CD4-positive, alpha-beta T cell treated with Interleukin-1 beta for 1 hour (primary cell): ENCODE measurements at places on chromosomes 13 and 19.

GRCh38 chr19:41588497-41589209, 12.7 kb downstream of the CEACAM21 start:
- DNase-seq: no peak

DNA sequence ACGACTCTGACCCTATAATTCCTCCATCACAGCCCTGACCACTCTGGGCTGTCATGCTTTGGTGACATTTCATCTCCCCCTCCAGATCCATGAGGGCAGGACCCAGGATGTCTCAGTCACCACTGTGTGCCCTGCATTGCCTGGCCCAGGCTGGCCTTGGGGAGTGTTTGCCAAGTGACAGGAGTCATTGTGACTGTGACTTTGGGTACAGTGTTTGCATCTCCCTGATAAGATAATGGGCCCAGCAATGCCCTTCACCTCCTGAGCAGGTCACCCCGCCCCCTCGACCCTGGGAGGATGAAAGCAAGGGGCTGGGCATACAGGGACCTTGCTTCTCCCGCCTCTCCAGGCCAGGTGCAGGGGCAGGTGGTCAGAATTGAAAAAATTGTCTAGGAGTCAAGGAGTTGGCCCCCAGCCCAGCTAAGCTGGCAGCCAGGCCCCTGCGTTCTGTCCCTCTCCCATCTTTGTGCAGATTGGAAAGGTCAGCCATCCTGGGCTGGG, 5.9 kb upstream of the ATP4A start:
- no peak for DNase-seq

DNA sequence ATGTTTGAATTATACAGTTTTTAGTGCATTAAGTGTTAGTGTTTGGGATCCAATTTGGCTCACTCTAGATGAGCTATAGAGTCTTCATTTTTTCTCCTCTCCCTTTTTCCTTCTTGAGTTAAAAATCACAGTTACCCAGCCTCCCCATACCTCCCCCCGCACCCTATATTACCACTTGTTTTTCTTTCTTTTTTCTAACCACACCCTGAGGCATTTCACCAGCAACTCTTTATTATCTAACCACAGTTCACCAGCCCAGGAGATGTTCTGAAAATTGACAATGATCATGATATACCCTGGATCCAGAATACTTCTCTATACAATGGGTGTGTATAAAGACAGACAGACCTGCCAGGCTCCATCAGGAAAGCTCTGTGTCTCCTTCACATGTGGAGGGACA, 86.5 kb upstream of the UBL3 start:
- DNase-seq: no peak

- DNase-seq: no peak
These were observed 258.8 kb downstream of the NHLRC3 start for GRCh38 chr13:39297023-39297422.

DNA sequence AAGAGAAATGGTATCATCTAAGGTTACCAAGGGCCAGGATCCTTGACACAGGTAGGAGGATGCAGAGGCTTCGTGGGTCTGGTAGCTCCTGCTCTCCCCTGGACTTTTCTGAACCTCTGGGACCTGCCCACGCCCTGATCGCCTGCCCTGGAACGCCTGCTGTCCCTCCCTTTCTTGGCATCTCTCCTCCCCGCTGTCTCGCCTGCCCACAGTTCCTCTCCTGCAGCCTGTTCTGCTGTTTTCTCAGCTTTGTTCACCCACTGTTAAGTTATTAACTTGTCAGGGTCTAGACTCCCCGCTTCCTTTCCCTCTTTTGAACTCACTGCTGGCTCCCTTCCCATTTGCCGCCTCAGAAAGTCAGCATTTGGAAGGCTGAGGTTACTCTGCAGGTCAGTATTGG, 19.8 kb downstream of the SERP2 start:
- DNase-seq: no peak

DNA sequence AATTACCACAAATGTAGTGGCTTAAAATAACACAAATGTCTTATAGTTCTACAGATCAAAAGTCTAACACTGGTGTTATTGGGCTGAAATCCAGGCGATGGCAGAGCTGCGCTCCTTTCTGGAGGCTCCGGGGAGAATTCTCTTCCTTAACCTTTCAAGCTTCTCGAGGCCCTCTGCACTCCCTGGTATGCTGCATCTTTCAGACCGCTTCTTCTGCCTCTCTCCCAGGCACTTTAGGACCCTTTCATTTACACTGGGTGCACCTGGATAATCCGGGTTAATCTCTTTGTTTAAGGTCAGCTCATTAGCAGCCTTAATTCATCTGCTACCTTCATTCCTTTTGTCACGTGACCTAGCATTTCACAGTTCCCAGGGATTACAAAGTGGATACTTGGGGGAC, 211.3 kb upstream of the RFC3 start:
- no peak for DNase-seq

DNA sequence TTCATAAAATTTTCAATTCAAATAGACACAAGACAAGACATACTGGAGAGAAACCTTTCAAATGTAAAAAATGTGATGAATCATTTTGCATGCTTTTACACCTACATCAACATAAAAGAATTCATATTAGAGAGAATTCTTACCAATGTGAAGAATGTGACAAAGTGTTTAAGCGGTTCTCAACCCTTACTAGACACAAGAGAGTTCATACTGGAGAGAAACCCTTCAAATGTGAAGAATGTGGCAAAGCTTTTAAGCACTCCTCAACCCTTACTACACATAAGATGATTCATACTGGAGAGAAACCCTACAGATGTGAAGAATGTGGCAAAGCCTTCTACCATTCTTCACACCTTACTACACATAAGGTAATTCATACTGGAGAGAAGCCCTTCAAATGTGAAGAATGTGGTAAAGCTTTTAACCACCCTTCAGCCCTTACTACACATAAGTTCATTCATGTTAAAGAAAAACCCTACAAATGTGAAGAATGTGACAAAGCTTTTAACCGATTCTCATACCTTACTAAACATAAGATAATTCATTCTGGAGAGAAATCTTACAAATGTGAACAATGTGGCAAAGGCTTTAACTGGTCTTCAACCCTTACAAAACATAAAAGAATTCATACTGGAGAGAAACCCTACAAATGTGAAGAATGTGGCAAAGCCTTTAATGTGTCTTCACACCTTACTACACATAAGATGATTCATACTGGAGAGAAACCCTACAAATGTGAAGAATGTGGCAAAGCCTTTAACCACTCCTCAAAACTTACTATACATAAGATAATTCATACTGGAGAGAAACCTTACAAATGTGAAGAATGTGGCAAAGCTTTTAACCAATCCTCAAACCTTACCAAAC, 24.6 kb upstream of the ZNF431 start:
- no peak for DNase-seq

GRCh38 chr13:108368250-108368905, 98.9 kb downstream of the TNFSF13B start:
- DNase-seq: no peak

GRCh38 chr13:62910541-62911060, 1495.0 kb upstream of the PCDH20 start:
- no peak for DNase-seq

- DNase-seq: no peak
These were observed 36.7 kb downstream of the CUL4A start for GRCh38 chr13:113245849-113246796.

DNA sequence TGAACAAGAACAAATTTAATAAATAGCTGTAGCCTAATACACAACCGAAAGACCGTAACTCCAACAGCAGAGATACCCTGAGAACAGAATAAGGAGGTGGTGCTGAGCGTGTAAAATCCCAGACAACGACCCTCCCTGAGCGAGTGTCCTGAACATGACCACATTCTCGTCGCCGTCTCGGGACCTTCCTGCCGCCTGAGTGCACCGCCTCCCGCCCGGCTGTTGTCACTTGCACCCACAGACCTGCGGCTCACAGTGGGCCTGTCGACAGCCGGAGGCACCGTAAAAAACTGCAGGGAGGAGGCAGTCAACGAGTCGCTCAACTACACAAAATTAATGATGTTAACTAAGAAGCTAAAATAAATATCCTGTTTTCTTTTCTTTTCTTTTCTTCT, 35.8 kb upstream of the GRTP1 start:
- DNase-seq: no peak

DNA sequence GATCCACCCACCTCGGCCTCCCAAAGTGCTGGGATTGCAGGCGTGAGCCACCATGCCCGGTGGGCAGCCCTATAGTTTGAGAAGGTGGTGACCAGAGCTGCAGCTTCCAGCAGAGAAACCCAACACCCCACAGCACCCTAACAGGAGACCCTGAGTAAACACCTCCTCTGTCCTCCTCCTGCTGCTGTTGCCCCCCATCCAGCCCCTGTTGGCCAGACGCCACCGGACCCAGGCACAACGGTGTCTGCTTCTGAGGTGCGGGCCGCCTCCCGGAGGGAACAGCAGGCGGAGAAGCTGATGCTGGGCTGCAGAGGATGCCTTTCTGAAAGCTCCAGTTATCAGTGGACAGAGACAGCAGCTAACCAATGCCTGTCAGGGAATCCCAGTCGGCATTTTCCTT, 175.5 kb downstream of the COL4A1 start:
- no peak for DNase-seq

- no peak for DNase-seq
These were observed 3.1 kb downstream of the ZBTB7A start for GRCh38 chr19:4063369-4064148.

DNA sequence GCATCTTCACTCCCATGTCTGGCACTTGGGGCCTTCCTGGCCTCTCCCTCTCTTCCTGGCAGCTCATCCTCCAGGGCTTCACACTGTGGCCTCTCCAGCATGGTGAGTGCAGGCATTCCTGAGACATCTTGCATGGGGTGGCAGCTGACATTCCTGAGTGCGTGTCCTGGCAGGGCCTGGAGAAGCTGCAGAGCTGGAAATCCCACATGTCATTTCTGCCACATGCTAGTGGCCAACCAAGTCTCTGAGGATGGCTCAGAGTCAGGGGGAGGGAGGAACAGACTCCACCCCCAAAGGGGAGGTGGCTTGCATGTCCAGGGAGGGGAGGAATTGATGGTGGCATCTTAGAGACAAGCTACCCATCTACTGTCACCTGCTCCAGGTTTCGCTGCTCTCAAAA, 41.6 kb upstream of the AMER2 start:
- DNase-seq: no peak

DNA sequence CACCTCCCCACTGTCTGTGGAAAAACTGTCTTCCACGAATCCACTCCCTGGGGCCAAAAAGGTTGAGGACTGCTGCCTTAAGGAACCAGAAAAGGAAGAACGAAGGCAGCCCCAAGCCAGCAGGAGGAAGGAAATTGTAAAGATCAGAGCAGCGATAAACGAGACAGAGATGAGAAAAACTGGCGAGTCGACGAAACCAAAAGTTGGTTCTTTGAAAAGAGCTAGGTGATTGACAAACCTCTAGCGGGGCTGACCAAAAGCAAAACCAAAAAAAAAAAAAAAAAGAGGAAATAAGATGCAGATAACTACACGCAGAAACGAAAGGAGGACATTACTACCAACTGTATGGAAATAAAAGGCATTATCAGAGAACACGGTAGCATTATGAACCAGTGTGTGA, 76.9 kb downstream of the GADD45B start:
- DNase-seq: peak; percentile 77
